Activated naive CD4-positive, alpha-beta T cell treated with anti-CD3 and anti-CD28 coated beads, Interleukin-2, amount 50 U/mL, for 72 hours (primary cell): ENCODE measurements at places on chromosomes 13 and 19.
A peak's percentile ranks its signal among the peaks of the same experiment; 100 is the strongest.

DNA sequence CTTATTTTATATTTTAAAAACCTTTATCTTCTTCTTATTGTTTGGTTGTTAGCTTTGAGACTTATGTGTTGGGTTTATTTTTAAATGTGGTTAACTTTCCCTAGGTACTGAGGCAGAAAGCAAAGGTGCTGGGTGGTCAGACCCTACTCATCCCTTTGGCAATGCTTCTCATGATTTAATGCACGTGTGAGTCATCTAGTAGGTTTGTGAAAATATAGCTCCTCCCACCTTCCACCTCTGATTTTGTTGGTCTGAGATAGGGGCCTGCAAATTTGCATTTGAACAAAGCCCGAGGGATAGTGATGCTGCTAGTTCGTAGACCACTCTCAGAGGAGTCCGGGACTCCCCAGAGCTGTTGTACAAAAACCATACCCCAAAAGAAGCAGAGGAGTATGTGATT is 771.3 kb upstream of the ARGLU1 start:
- no peak for DNase-seq

DNA sequence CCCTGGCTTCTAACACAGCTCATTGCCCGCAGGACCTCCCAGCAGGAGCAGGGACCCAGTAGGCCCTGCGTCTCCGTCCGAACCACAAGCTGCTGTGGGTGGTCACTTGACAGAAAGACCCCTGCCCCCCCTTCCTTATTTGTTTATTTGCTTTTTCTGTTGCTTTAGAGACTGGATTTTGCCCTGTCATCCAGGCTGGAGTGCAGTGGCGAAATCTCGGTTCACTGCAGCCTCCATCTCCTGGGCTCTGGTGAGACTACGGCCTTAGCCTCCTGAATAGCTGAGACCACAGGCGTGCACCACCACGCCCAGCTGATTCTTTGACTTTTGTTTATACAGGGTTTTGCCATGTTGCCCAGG is 7.6 kb upstream of the PTBP1 start:
- DNase-seq = no peak

- DNase-seq = peak; percentile 88
Observed at GRCh38 chr19:58575183-58576041, 2.3 kb upstream of the MZF1 start.

DNA sequence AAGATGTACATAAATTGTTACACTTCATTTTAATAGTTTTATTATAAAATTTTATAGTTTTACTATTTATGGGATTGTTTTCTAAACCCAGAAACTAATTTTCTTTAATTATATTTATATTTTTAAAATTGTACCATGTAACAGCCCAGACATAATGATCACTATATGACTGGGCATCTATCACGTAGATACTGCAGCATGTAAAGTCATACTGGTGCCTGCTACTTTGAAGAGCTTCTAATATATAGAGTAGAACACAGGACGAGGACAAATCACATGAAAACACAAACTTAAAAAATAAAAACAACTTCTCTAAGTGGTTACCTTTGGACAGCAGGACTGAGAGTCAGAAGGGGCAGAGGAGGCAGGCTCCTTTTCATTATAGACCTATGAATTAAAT is 5.3 kb downstream of the ELF1 start:
- no peak for DNase-seq

DNA sequence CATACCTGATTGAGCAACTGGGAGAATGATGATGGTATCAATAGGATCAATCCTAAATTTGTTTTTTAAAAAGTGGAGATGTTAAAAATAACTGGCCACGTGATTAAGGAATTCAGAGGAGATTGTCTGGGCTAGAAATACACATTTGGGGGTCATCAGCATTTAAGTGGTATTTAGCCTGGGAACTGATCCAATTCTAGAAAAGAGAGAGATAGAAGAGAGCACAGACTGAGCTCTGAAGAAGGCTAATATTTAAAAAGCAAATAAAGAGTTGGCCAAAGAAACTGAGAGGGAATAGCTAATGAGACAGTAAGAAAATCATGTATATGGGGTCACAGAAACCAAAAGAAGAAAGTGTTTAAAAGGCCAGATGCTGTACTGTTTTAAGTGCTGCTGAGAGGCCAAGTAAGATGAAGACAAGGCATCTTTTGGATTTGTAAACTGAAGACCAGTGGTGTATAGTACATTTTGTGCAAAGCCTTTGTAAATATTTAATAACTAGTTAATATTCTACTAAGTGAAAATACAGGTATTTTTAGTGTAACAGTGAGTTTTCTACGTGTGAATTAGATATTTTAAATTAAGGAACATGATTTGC is 40.2 kb downstream of the UBL3 start:
- no peak for DNase-seq

GRCh38 chr19:58304748-58305064 is 471 bp upstream of the ERVK3-1 start:
- no peak for DNase-seq

GRCh38 chr13:46179491-46179908 is 2.5 kb downstream of the LCP1 start:
- DNase-seq = peak; percentile 64

DNA sequence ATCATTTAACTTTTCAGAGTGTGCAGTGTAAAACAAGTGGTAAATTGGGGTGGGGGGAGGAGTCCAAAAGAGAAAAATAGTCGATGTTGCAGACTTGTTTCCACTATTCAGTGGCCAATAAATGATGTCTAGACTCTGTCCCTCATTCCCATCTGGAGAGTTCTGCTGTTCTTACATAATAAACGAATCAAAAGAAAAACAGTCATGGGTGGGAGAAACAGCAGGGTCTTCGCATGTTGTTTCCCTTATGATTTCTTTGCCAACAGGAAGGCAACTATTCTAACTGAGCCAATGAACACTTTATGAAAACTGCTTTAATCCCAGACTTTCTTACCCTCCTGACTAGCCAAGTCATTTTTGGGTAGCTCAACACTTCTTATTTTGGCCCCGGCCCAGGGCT is 615.5 kb downstream of the FGF9 start:
- no peak for DNase-seq

DNA sequence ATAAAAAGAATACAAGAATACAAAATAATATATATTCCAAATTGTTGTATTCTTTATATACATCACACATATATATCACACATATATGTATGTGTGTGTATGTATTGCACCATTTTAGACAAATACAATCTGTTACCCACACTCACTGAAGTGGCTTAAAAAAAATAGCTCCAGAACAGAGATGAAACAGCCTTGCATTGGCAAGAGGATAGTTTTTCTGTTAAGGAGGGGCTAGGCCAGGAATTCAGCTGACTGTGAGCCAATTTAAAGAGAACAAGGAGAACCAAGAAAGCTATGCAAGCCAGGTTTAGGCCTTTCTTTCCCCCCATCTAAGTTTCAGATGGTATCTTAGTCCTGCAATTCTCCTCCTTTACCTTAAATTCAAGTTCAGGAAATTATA is 257.5 kb downstream of the MZT1 start:
- no peak for DNase-seq

- peak; percentile 98 for DNase-seq
Observed at GRCh38 chr19:42325308-42325895, at the start of gene MEGF8. Gene MEGF8 (plus strand): TSS chr19:42325635. CDS start chr19:42326244, 609 bp downstream.

DNA sequence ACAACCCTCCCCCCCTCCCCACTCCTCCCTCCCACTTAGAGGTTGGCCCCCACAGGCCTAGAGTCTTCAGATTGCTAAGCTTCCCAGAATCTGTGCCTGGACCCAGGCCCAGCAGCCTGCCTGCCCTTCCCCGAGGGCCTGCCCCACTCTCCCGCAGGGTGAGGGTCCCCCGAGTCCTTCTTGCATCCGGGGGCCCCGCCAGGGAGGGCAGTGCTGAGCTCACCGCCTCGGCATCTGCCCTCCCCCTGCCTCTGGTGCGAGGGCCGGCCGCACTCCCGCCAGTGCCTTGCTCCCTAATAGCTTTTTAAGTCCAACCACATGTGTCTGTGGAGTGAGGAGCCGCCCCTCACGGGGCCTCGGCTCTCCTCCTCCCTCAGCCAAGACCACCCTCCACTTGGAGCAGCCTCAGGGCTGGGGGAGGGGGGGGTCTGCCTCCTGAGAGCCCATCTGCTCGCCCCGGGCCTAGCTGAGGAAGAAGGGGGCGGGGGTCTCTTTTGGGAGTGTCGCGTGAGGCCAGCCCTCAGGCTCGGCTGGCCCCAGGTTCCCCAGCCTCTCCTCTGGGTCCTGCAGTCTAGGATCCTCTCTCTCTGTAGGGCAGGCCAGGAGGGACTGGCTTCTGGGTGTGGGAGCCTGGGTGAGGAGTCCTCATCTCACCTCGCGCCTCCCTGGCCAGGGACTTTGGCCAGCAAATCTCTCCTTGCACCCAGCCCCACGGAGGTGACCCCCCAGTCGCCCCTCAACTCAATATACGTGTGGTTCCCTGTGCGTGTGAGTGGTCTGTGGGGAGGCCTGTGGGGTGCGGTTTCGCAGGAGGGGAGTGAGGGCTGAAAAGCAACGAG is 47.2 kb downstream of the LYL1 start:
- DNase-seq = no peak

DNA sequence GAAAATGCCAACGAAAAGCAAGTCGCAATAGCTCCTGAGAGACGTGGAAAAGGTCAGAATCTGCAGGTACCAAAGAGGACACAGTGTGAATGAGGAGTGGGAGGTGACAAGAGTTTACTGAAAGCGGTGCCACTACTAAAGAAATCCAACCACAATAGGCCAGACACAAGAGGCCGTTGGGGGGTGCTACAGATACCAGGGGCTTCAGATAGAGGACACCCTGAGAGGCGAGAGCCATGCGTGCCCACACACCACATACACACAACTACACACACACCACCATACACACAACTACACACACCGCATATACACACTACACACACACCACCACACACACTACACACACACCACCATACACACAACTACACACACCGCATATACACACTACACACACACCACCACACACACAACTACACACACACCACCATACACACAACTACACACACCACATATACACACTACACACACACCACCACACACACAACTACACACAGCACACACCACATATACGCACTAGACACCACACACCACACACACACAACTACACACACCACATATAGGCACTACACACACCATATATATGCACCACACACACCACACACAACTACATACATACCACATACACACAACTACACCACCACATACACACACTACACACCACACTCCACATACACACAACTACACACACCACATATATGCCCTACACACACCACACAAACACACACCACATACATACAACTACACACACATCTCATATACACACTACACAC is 28.5 kb downstream of the CRYL1 start:
- no peak for DNase-seq

DNA sequence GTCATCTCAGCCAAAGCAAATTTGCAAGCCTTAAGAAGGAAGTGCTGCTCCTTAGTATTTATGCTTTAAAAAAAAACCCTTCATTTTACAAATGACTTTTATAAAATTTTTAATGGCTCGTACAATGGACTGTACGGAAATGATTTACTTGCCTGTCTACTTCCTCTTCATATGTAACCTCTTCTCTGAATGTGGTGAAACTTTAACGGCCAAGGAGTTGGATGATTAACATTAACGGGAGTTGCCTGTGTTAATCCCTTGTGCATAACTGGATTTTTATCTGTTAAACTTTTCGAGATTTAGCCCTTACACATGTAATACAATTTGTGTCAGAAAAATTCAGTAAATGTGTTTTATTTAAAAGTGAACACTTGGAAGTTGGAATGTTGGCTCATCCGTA is 429.4 kb downstream of the TBC1D4 start:
- no peak for DNase-seq

DNA sequence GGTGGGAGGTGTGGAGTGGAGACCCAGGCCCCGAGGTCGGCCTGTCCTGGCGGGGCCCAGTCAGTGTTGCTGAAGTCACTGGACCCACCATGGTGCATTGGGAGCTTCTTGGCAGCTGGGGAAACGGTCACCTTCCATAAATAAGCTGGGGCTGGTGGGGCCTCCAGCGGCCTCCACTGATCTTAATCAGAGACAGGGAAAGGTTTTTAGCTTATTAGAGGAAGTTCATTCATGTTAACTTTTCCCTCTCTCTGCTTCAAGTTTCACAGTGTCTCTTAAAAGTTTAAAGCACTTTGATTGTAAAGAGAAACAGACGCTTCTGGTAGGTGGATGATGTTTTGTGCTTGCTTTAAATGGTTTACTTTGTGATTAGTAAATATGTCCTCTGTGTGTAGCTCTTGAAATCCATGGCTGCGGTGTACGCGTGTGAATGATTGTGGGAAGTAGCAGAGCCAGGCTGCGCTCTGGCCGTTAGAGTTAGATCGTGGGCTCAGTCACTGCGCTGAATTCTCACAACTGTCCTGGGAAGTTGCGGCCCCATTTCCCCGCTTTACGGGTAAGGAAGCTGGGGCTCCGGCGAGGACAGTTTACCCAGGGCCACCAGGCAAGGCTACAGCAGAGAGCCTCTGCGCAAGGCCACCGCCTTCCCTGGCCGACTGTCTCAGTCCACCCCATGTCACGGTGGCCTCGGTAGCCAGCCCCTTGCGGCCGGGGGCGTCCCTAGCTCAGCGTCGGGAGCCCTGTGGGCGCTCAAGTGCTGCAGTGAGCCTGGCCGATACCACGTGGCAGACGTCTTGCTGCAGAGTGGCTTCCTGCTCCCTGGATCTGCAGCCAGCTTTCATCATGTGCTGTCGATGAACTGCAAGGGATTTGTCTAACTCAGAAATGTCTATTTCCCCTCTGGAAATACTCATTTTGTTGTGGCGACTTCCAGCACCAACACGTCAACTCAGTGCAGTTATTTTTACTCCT is 16.5 kb upstream of the NDUFS7 start:
- DNase-seq = no peak

- DNase-seq = no peak
Observed at GRCh38 chr19:47022541-47023447, 3.2 kb downstream of the NPAS1 start.

GRCh38 chr19:5089283-5089682 is 120.4 kb downstream of the KDM4B start:
- no peak for DNase-seq

DNA sequence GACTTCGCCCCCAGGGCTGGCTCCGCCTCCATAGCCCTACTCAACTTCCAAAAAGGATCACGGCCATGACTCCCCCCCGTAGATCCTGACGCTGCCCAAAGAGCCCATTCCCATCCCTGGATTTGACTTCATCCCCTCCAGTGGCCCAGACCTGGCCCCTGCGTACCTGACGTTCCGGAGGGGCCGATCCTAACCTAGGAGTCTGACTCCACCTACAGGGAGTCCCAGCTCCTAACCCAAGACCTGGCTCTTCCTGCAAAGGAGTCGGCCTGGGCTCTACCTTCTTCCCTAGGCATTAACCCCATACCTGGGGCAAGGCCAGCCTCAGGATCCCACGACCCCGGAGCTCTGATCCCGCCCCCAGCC is 10.8 kb downstream of the STAP2 start:
- DNase-seq = no peak
